ENCODE measurements at places on chromosomes 16 and 17.

- DNase-seq: no peak
Observed at GRCh38 chr16:4378161-4378666, 6.6 kb downstream of the VASN start.

GRCh38 chr16:14070877-14071575, at the start of gene MRTFB:
MRTFB (plus strand) TSS chr16:14071319; CDS start chr16:14140607, 69,288 bp downstream.
- DNase-seq: peak; percentile 98

DNA sequence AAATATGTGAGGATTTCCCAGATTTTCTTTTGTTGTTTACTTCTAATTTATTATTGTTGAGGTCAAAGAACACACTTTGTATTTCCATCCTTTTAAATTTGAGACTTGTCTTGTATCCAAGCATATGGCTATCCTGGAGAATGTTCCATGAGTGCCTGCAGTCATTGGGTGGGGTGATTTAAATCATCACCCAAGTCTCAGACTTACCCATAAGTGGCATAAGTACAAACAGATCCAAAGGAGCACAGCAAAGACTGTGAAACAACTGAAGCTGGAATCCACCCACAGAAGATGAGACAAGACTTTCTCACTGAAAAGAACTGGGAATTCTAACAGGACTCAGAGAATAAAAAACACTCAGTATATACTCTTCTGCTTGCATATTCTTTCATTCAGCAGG, 239.9 kb downstream of the CEP112 start:
- DNase-seq: no peak

DNA sequence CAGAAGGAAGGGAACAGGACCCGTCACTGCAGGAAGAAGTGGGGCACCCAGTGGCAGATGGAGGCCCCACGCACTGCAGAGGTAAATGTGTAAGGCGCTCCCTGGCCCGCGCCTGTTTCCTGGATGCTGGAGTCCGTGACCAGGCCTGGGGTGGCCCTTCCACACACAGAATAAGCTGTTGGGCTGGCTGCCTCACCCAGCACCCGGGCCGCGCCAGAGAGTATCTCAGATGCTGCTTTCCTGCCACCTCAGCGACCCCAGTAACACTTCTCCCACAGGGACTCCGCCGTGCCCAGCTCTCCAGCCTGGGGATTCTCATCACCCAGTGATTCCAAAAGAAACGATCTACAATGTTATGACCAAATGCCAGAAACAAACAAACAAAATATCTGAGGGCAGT, 1993.1 kb downstream of the TP53TG3F start:
- DNase-seq: no peak

DNA sequence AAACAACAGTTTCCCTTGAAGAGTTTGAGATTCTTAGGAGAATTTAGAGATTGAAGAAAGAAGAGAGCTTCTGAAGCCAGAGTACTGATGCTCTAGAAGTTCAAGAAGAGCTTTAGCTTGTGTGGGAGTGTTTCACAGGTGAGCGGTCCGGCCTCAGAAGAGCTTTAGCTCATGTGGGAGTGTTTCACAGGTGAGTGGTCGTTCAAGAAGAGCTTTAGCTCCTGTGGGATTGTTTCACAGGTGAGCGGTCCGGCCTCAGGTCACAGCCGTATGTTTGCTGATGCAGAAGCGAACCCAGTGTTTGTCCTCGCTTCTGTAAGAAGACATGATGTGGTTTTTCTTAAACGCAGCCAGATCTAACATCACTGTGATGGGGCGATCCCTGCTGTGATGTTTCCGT, 76.4 kb downstream of the SEC14L1 start:
- DNase-seq: no peak

GRCh38 chr17:7330638-7331015, 1.5 kb upstream of the NEURL4 start:
- DNase-seq: no peak

DNA sequence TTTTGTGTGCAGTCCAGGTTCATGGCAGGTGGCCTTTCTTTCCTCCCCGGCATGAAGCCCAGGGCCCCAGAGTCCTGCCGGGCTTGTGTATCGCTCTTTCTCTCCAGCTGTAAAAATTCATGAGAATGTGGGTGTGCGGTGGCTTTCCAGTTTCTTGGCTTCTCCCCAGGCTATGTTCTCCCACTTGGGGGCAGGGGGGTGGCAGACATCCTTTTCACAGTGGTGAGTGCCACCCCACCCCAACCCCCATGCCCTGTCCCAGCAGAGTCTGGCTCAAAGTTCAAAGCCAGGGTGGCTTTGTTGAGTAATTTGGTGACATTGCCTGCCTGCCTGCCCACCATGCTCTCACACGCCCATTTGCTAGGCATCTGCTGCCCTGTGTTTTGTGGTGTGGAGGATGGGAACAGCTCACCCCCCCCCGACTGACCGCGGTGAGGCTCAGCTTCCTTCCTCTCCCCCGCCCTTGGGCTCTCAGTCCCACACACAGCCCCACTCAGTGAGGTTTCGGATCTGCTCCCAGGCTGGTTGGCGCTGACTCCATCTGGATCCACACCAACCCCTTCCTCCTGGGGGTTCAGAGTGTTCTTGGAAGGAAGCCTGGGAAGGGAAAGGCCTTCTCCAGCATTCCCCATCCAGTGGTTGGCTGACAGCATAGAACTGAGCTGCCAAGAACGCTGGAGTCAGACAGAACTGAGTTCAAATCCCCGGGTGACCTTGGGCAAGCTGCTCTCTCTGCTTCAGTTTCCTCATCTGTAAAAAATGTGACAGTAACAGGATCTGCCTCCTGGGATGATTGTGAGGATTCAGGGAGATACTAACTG, 36.0 kb downstream of the CHD9 start:
- DNase-seq: no peak

DNA sequence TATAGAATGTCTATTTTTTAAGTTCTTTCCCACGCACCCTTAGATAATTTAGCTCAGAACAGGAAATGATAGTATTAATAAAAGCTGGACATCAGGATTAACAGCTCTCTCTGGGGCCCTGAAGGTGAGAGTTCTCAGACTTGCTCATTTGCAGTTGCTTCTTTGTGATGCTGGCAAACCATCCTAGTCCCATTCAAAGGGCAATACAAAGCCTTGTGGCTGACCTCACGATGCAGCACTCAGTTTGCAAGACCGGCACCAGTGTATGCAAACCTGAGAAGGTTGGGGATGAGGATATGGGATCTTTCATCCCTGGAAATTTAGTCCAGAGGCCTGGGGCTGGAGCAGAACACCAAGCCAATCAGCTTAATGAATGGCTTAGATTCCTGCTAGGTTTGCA, 29.3 kb downstream of the STH start:
- DNase-seq: no peak

- no peak for DNase-seq
Observed at GRCh38 chr17:410543-411401, 58.2 kb upstream of the RPH3AL start.

DNA sequence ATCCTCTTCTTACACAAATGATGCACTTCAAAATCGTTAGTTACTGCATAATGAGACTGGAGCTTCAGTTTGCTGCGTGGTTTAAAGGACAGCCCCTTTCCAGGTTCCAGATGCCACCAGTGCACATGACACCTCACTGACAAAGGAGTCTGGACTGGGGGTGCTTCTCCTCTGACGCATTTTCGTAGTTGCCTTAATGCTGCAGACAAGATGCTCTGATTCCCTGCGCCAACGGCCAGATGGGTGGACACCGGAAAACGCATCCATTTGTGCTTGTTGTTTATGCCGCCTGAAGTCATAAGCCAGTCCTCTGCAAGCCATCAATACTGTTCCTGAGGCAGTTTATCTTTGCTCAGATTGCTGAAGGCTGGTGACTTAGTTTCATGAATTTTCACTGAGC, 16.0 kb downstream of the FBXO31 start:
- no peak for DNase-seq

GRCh38 chr16:981695-982144, at the start of gene SOX8:
SOX8 (plus strand) TSS chr16:981770; CDS start chr16:981923, 153 bp downstream.
- peak; percentile 52 for DNase-seq

GRCh38 chr17:79629548-79630049, 18.7 kb upstream of the RBFOX3 start:
- no peak for DNase-seq

DNA sequence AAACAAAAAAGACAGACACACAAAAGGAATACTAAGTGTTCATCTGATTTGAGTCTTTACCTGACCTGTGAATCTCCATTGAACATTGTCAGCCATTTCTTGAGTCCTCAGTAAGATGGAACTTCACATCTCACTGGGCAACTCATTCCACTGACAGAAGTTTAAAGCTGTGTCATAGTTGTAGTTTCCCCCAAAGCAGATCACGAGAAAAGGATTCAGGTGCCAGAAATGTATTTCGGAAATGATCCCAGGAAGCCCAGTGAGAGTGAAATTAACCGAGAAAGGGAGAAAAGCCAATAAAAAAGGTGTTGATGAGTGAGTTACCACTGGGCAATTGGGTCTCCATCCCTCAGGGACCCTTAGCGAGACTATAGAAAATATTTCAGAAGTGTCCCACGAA, 6.5 kb downstream of the CHD9 start:
- DNase-seq: no peak

DNA sequence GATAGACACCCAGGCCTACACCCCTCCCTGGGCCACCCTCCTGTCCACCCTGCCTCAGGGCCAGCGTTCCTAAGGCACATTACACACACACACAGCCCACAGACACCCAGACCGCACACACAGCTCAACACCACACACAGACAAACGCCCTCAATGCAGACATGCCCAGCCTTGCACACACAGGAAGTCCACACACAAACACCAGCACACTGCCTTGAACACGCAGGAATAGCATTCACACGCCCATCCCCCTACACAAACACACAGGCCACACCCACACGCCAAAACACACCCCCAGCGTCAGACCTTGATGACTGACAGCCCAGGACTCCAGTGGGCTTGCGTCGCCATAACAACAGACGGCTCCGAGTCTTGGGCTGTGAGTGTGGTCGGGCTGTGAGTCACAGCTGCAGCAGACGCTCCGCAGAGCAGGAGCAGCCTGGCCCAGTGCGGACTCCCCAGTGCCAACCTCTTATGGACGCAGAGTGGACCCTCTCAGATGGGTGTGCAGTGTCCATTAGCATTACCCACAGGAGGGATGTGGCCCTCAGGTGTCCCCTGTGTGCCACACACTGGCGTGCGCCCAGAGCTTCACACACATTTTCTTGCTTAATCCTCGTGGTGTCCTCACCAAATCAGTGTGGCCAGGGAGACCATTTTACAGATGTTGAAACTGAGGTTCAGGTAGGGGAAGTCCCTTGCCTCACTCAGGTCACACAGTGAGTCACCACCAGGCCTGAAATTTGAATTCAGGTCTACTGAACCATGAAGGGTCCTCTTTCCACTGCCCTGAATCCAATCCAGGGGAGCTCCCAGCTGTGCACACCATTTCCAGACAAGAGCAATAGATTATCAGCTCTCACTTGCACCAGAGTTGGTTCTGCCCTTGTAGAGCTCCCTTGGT, 17.8 kb upstream of the RAI1 start:
- peak; percentile 84 for DNase-seq

DNA sequence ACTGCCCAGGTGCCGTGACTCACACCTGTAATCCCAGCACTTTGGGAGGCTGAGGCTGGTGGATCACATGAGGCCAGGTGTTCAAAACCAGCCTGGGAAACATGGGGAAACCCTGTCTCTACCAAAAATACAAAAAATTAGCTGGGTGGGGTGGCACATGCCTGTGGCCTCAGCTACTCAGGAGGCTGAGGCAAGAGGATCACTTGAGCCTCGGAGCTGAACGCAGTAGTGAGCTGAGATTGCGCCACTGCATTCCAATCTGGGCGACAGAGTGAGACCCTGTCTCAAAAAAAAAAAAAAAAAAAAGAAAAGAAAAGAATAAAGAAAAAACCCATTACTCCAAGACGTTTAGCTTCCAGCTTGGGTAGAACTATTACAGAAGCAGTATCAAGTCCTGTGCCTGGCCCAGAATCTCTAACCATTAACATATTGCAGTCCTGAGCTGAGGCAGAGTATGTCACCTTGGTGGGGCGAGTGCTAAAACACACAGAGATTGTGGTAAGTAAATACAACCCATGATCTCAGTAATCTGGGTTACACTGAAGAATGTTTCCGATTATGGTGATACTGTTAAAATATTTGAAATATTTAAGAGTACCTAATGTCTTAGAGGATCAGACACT, 23.2 kb upstream of the CFAP20 start:
- DNase-seq: no peak

Data from NCI-H1417 (cell line).